MCF 10A (cell line): ENCODE measurements at places on chromosomes 5 and 9. TPM values are rescaled to one million over a fixed set of nuclear protein-coding genes. Genes with fewer than 3 reads are reported as not detected.

DNA sequence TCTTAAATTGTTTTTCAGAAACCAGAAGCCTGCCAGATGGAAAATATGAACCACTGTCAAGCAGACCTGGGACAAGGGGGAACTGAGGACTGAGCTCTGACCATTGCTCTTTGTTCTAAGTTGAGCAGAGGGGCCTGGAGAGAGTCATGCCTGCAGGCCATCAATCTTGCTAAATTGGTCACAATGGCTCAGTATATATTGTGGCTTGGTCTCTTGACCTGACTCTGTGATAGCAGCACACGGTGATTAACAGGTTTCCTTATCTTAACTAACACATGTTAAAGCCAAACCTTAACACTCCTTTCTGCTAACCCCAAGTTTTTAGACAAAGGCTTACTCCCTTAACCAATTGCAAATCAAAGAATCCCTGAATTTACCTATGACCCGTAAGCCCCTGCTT, 1281.2 kb upstream of the NUDT12 start:
- DNase-seq = no peak

GRCh38 chr9:78552802-78553201, 255.9 kb downstream of the PSAT1 start:
- DNase-seq = peak; percentile 4

- DNase-seq = peak; percentile 54
Measured at GRCh38 chr9:28774433-28775235, 1201.4 kb upstream of the C9orf72 start.

DNA sequence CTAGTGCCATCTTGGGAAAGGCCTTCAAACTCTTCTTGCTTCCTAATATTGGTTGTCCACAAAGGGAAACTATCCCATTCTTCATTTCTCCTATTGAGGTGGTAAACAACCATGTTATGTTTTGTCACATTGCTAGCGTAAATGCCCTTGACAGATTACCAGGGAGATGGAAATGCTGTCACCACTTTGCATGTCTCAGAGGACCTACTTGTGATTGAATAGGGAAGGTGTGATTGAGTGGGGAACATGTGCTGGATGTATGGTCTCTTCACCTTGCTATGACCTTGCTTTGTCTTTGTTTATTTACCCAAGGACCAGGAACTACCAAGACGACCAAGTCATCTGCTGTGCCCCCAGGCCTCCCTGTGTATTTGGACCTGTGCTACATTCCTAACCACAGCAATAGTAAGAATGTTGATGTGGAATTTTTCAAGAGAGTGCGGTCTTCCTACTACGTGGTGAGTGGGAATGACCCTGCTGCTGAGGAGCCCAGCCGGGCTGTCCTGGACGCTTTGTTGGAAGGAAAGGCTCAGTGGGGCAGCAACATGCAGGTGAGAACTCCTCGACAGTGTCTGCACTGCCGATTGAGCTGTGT, 96.1 kb downstream of the MAP1B start:
- DNase-seq = no peak

- peak; percentile 99 for DNase-seq
Measured at GRCh38 chr5:132363431-132364112, 5.9 kb upstream of the SLC22A5 start.

IFNA13 gene
- not detected in 2 replicates for total RNA-seq

TRIP13 gene
- 13.7 and 21.4 TPM in 2 replicates for total RNA-seq

DNA sequence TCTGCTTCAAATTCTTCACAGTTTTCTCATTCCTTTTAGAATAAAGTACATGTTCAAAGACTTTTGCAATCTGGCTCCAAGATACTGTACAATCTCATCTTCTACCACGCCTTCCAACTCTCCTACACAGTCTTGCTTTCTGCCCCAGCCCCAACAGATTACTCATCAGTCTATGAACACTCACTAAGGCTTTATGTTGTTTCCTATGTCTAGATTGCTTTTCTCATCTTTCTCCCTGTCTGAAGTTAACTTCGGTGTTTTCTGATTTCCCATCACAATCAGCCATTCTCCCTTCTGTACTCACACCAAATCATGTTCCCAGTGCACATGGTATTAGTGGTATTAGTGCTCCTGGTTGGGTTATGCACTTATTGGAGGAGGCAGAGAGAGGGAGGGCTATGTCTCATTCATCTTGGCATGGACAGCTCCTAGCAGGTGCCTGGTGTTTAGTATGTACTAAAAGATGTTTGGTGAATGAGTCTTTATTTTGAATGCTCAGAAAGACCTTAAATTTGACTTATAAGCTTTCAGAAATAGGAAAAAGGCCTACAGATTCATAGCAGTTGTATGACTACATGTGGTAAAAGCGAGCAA, 44.0 kb upstream of the ZNF608 start:
- peak; percentile 79 for DNase-seq

GRCh38 chr5:10745133-10745532, 15.9 kb downstream of the DAP start:
- DNase-seq = no peak

DNA sequence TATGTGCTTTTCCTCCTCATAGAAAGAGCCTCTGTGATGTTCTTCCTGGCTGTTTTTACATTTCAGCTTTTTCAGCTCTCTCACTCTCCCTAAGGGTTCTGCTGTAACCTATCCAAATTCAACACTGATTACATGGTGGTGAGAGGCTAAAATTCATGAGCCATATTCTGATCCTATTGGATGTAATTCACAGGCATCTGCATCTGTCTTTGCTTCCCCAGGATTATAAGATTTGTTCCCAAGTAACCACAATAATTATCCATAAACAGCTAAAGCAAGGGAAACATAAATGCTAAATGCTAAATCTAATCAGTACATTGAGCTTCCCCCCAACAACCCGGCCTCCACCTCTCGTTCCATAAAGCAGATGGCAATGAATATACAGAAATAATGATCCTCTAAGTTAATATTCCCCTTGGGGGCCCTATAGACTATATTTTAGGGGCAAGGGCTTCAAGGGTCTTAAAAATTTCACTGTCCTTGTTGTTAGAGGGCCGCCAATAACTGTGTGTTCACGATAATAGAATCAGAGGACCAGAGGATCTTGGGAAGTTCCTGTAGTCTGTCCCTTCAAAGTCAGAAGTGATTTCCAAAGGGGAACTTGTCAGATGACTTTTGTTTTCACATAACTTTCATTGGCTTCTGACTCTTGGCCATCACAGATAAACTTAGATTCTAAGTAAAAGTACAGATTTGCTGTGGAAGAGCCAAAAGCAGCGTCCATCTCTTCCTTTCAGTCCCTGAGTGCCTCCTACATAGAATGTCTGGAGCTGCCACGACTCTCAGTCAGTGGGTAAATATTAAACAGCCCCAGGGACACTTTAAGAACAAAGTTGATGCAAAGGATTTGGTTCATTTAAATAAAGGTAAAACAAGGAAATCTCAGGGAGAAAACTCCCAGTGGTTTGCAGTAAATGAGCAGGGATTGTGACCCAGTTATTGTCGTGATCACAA, 125.6 kb downstream of the ALDH1A1 start:
- DNase-seq = no peak

MLANA gene
- not detected in 2 replicates for total RNA-seq
